ENCODE measurements at places on chromosomes 2 and 18.

DNA sequence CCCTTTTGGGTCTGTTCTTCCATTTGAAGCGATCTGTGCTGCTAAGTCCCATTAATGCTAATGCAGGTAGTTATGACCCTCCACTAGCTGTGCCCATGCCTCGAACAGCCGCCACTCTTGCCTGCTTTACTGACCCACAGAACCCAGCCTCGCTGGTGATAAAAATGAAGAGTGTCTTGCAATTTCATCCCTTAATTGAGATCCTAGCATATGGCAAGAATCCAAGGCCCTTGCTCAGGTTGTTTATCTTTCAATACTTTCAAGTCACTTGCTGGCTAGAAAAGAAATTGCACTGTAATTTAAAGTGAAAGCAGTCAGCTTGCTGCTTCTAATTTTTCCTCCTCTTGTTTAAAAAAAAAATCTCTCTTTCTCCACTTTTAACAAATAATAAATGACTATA is 73.6 kb downstream of the ZNF521 start:
- no peak for DNase-seq

- DNase-seq, result no peak
Measured at GRCh38 chr2:16136461-16137035, 196.2 kb downstream of the MYCN start.

GRCh38 chr2:83951378-83951947 is 507.6 kb downstream of the SUCLG1 start:
- DNase-seq, result no peak

- no peak for DNase-seq
Measured at GRCh38 chr2:74205596-74205995, 7.2 kb downstream of the MTHFD2 start.

DNA sequence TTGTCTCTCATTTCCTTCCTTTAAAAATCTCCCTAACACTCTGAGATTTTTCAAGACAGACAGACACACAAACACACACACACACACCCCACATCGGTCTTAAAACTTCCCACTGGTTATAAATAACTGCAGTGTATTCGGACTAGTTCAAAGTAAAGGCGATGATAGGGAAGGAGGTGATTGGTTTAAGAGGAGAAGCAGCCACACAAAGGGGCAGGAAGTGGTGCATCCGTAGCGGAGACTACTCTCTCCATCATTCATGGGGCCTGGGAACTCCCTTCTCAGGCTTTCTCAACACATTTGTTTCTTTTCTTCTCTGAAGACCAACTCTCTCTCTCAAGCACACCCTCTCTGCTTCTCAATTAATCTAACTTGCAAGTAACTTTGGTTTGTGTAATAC is 149.1 kb upstream of the DPP10 start:
- DNase-seq, result no peak

- no peak for DNase-seq
Measured at GRCh38 chr2:27003007-27003406, 29.8 kb upstream of the TMEM214 start.

DNA sequence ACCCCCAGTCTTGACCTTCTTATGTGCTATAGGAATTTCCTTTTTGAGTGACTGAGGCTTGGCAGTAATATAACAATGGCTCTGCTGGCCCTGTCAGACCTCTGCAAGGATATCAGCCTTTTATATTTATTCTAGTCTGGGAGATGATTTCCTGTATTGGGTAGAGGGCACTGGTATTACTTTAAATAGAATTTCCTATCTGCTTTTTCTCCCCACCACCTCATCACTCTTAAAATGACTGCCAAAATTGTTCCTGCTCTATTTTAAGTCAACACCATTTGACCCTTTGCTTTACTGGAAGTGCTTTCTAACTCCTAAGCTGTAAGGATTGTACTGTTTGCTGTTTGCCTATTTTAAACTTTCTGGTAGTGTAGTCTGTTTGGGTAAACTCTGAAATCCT is 658.4 kb upstream of the FSHR start:
- no peak for DNase-seq

DNA sequence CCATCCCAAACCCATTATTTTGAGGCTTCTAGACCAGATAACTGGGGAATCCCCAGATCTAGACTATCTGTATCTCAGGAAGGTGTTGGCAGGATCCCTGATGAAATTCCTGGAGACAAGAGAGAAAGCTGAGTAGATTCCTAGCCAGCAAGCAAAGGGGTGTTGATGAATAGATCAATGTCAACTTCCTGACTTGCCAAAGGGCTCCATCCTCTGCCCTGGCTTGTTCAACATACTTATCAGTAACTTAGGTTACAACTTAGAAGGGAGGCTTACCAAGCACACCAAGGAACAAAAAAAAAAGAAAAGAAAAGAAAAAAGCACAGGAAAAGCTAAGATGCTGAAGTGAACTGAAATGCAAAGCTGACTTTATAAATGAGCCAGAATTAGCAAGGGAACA is 53.3 kb downstream of the TNS1 start:
- no peak for DNase-seq

- DNase-seq, result no peak
Measured at GRCh38 chr2:153299809-153300208, 178.8 kb downstream of the RPRM start.

- DNase-seq, result no peak
Measured at GRCh38 chr2:9781252-9781651, 62.0 kb upstream of the TAF1B start.

DNA sequence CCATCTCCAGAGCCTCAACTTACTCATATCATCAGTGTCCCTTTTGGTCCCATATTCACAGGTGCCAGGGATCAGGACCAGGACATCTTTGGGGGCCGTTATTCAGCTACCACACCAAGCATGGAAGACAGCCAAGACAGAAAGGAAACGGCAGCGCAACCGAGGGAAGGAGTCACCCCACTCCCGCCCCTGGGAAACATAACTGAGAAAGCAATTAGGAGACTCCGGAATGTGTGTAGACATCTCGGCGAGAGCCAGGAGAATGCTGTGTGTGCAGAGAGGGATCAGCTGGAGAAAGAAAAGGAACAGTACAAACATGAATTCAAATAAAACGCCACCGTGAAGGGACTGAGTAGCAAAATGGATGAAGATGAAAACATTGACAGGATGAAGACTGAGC is 13.4 kb upstream of the BOK start:
- DNase-seq, result peak; percentile 10

DNA sequence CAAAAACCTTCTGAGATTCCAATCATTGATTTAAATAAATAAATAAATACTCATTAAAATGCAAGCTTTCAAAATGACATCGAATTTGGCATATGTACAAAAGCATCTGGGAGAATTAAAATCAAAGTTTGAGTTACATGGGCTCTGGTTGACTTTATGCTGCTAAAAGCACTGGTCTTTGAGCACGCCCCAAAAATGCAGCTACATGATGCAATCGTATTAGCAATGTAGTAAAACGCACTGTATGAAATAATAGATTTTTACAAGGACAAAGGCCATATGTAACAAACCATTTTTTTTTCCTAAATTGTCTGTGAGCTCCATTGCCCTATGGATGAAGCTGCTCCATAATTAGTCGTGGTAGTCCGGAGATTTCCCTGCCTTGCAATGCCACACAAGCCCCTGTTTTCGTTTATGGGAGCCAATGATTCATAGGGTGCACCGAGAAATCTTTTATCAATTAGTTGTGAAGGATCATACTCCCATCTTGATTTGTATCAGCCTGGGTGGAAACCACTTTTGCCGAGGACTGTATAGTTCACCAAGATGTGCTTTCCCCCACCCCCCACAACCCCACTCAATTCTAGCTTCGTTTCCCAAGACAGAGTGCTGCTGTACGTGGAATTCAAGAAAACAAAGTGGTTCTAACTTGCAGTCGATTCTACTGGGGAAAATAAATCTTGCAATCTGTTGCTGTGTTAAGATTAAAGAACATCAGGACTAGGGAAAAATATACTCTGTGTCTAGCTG is 268.4 kb downstream of the IRS1 start:
- DNase-seq, result no peak

DNA sequence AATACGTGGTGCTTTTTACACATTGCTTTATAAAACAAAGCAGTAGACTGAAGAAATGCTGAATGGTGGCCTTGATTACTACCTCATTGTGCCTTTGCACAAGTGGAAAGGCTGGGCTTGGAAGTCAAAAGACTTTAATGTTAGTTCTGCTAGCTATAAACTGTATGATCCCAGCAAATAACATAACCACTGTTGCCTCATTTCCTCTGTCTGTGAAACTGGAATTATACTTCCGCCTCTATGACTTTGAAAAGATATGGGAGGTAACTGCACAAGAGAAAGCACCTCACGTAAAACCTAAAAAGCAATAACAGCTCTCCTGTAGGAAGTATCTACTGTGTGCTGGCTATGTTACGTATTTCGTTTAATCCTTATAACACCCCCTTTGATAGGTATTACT is 43.4 kb upstream of the DSC1 start:
- DNase-seq, result no peak

GRCh38 chr18:48621815-48622555 is 83.2 kb downstream of the CTIF start:
- no peak for DNase-seq

GRCh38 chr2:231677632-231678104 is 30.7 kb upstream of the PTMA start:
- DNase-seq, result peak; percentile 78

All from GM10248 (cell line).